Epithelial cell of proximal tubule (primary cell): ENCODE measurements at places on chromosomes 3 and 15.

GRCh38 chr3:172203522-172204258 lies 164.3 kb downstream of the FNDC3B start:
- no peak for DNase-seq

GRCh38 chr3:166388321-166388720 lies 551.1 kb upstream of the BCHE start:
- DNase-seq = no peak

DNA sequence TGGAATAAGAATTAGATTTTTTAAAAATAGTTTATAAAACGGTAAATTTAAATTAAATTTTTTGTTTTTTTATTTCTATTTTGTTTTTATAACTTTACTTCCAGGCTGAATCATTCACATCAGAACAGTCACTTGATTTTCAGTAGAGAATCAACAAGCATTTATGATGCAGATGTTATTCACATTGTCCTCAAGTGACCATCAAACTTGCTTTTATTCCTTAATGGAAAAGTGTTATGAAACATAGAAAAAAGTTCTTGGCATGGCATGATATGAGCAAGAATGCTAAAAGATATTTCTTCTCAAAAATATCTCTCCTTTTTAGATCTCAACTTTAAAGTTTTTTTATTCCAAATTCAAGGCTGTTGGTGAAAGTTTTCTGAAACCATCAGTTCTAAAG lies 70.9 kb upstream of the TGFBR2 start:
- no peak for DNase-seq

DNA sequence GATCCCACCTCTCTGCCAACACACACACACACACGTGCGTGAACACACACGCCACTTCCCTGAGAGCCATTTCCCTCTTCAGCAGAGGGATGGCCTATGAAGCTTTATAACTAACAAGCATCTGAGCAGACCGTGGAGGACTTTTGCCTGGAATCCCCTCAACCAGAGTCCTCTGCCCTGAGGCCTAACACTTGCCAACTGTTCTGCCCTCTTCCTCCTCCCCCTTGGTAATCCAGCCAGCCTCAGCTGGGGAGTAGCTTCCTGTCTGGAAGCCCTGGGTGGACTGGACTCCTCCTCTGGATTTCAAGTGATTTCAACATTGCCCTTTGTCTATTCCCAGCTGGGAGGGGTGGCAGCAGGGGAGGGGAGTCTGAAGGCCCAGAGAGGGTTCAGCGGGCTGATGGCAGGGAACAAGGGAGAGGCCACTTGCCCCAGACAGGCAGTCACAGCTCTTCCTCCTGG lies 68.4 kb upstream of the HACD2 start:
- DNase-seq = no peak

- DNase-seq = no peak
Measured at GRCh38 chr3:4604693-4605092, 111.5 kb downstream of the ITPR1 start.

GRCh38 chr3:36820083-36820482 lies 55.7 kb upstream of the DCLK3 start:
- no peak for DNase-seq

DNA sequence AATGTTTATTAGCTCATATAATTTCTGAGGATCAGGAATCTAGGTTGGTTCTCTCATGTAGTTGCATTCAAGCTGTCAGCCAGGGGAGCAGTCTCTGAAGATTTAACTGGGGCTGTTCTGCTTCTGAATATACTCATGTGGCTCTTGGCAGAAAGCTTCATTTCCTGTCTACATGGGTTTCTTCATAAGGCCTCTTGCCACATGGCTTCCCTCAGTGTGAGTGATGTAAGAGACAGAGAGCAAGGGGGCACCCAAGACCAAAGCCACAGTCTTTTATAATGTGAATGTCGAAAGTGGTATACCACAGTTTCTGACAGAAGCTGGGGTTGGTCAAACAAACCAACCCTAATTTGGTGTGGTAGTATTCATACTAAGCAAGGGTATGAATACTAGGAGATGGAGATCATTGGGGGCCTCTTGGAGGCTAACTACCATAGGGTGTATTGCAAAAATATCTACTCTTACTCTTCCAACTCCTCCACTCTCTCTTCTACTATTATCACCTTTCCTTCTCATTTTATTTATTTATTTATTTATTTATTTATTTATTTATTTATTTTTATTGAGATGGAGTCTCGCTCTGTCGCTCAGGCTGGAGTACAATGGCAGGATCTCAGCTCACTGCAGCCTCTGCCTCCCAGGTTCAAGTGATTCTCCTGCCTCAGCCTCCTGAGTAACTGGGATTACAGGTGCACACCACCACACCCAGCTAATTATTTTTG lies 123.8 kb downstream of the B3GALNT1 start:
- no peak for DNase-seq

GRCh38 chr15:89998141-89998661 lies 2.9 kb upstream of the ZNF710 start:
- DNase-seq = peak; percentile 20

DNA sequence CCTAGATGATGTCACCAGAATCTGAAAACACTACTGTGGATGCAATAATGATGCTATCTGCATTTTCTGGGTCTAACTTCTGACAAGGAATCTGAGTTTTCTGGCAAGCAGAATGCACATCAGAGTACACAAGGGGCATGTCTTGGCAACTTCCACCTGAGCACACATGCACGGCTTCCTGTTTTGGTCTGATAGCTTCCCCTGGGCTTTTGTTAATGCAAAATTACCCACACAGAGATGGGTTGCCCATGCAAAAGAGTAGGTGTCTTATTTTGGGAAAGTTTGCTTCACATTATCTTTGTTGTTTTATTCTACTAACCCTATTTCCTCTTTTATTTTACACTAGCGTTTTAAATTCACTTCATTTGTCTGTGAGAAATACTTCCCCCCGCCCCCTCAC lies 74.2 kb upstream of the SATB1 start:
- DNase-seq = no peak

DNA sequence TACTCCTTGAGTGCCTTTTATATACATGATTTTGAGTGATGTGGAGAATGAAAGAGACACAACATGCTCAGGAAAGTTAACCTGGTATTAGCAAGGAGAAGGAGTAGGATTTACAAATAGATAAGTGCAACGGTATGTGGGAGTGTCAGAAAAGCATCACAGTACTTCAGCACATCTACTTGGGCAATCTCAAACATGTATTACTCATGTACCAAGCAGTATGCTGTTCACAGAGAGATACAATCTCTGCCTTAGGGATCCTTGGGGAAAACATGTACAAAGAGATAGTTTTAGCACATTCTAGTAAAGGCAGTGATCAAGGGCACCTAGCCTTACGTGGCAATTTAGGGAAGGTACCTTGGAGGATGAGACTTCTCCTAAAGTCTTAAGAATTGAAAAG lies 146.5 kb downstream of the FILIP1L start:
- no peak for DNase-seq
